GM23338 (cell line): ENCODE measurements at places on chromosomes 3 and 15. TPM values are rescaled to one million over a fixed set of nuclear protein-coding genes. Genes with fewer than 3 reads are reported as not detected.

DNA sequence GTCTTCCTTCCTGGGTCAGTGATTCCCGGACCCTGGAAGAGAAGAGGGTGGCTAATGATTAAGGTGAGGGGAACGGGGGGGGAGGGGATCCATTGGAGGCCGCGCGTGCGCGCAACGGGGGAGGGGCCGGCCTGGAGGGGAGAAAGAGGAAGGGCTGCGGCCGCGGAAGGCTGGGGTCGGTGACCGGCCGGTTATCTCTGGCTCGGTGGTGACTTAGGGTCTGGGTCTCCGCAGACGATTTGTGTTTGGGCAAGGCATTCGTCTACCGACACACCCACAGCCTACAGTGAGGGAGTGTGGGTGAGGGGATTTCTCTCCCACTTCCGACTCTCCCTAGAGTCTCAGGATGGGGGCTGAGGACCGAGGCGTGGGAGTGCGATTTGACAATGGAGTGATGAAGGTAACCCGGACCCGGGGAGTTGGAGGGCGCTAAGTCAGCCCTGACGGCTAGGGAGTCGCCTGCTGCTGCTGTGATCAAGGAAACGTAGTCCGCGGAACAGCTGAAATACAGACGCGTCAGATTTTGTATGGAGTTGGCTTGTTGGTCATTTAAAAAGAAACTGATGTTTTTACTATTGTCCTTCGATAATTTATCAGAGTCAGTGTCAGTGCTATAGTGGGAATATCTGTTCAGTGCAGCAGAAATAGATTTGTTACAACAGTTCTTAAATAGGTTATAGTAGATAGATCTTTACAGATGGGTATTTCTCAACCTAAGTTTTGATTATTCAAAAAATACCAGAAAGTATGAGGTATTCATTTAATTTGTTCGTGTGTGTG is 733 bp downstream of the RNF111 start:
- DNase-seq, result peak; percentile 83

The ATP13A4 gene
- not detected in 2 replicates for total RNA-seq

DNA sequence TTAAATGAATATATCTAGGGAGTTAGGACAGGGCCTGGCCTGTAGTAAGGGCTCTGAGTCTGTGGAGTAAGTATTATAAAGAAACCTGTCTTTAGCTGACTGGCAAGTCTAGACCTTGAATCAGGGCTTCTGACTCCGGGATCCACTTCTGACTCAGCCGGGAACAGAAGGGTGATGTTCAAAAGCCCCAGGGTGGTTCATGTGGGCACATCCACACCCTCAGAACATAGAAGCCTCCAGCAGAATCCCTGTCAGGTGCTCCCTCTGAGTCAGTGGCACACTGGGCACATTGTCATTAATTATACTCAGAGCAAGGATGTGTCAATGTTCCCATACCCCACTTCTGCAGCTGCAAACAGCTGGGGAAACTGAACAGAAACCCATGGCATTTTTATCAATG is 26.7 kb upstream of the SNRK start:
- DNase-seq, result no peak

The NME9 gene
- total RNA-seq, result 0.14 TPM in 1 of 2 replicates, not detected in the other

- DNase-seq, result no peak
Measured at GRCh38 chr3:149497966-149498670, 23.6 kb downstream of the TM4SF4 start.

The CIDEC gene
- total RNA-seq, result not detected in 2 replicates

DNA sequence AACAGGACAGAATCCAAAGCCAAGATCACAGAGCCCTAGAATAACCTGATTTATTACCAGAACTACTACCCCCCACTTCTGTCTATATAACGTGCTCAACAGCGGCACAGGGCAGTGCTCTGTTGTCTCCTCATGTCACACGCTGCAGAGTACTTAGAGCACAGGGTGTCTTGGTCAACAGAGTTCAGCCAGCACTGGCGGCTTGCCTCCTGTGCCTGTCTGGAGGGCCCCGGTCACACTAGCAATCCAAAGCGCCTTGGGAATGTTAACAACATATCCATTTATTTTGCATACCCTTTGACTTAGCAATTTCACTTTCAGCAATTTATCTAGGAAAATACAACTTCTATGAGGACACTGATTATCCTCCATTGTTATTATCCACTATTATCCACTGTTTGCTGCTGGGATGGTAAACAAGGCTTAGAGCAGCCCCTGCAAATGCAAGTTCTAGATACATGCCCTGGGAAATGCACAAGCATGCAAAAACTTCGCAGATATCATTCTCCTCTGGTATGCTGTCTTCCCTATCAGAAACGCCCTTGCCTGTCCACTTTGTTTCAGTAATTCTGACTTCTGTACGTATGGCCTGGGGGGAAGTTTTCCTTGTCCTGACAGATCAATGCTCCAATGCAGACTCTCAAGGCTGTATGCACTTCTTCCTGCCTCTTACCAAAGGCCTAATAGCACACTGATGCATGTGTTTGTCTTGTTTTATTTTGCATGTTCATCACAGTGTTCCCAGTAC is 86.2 kb upstream of the OCA2 start:
- no peak for DNase-seq

DNA sequence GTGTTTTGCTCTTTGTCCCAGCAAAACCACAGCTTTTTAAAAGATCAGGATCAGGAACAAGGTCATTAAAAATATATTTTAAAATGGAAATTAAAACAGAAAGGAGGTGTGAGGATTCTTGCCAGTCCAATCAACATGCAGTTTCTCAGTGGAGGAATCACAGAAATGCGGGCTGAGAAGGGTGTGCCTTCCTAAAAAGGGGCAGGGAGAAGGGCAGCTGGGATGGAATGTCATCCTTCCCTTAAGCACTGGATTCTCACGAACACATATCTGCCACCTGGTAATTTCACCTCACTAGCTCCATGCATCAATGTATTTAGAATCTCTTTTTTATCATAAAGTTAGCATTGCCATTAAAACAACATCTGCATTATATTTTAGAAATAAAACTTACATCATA is 21.4 kb downstream of the ABI3BP start:
- peak; percentile 13 for DNase-seq

GRCh38 chr3:70621451-70621850 is 309.0 kb upstream of the MDFIC2 start:
- DNase-seq, result no peak

DNA sequence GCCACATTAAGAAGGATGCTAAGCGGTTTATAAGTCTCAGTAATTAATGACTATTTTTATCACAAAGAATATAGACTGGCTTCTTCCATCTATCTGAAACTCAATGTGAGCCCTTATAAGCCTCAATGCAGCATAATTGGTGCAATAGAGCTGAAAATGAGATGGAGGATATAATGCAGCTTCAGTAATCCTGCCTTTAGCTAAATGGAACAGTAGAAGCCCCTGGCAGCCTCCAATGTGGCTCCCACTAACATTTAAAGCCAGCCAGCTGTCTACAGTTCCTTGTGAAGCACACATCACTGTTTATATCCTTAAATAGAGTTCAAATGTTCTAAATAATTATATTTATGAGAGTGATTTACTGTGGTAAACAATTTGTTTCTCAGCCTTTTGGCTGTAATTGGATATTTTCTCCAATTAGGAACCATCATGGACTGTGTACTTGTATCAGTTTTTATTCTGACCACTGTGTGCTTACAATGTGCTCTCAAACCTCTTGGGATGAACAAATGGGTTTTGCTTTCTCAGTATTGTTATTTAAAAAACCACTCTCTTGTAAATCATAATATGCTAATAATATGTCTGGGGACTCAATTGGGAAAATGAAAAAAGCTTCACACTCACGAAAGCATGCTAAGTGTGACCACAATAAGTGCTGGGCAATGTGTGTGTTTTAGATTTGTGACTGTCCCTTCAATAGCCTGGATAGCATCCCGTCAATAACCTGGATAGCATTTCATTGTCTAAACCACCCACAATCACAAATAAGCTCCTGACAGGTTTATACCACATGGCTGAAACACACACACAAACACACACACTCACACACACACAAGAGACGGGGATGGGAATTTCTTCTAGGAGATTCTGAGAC is 366.6 kb downstream of the GBE1 start:
- no peak for DNase-seq

DNA sequence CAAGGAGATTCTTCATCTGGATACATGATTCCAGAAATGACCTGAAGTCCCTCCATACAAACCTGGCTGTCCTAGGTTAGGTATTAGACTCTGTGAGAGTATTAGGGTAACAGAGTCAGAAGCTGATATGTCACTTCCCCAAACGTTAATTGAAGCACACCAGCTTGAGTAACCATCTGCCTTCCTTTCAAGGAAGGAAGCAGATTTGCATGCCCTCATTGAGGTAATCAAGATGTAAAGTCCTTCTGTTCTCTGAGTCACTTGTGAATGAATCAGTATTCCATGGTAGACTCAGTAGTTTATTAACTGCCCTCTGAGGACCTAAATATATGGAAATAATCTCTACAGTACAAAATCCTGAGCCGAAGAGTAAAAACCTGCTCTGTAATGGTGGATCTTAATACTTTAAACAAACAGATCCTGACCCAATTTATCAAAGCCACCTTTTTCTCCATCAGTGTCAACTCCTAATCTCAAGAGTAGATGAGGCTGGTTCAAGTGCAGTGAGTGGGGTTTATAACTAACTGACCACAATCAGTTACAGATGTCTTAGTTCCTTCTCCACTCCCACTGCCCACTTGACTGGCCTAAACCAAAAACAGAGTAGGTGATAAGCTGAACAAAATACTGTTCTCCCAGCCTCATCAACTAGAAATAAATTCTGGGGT is 246.2 kb upstream of the CHRM5 start:
- DNase-seq, result no peak

DNA sequence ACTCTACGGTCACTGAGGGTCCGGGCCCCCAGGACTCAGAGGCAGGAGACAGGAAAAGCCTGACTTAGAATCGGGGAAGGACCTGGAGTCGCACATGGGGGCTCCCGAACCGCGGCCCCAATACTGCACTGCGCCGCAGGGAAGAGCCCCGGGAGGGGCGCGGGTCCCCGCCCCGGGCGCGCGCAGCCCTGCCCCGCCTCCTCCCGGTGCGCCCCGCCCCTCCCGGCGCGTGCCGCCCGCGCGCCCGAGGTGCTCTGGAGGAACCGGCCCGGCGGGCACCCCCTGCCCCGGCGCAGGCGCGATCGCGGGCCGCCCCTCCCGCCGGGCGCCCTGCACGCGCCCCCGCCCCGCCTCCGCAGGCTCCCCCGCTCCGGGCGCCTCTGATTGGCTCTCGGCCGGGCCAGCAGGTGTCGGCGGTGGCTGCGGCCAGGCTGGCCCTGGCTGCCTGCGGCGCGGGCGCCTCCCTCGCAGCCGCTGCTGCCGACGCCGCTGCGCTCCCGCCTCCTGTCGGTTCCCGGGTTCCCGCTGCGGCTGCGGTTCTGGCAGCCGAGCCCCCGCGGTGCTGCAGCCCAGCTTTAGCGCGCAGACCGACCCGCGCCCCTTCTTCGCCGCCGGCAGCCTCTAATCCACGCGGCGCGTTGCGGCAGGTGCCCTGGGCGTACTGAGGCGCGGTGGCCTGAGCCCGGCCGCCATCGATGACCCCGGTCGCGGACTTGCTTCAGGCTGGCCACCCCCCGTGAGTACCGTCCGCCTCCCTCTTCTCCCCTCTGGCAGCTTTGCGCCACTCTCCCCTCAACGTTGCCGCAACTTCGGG is at the start of gene MYRIP:
Gene MYRIP, plus strand, starts transcription at position 429 of the 814 bp plus-strand sequence. CDS start 91,208 bp downstream, outside the sequence.
- peak; percentile 89 for DNase-seq

The GOLGA8T gene
- 0.42 and 0.54 TPM in 2 replicates for total RNA-seq

DNA sequence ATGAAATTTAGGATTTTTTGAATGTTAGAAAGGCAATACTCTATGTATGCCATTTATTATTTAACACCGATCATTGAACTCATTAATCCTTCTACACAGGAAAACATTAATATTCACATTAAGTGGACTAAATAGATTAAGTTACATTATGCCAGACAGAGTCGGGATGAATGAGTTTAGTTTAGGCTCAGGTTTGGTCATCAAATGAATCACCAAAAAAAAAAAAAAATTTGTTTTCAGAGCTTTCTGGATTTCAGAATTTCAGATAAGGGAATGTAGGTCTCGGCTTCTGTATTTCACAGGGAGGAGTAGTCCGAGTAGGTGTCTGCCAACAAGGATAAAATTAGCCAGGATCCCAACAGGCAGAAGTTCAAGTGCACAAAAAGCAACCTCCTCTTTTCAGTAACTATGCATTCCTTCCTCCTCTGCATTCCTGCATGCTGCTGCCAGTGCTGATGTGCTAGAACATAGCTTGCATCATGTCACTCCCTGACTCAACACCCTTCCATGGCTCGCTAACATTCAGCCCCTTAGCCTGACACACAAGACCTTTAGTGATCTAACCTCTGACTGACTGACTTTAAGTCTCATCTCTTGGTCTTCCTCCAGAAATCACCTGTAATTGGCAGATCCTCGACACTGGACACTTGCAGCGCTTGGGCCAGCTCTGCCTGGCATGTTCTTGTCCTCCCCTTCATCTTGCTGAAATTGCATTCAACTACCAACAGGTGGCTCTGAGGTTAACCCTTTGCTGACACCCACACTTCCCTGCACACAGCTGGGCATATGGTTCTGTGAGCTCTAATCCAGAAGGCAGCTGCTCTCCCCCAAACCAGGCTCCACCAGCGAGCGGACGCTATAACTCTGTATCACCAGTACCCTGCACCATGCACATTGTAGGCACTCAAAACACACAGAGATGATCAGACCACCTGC is 145.4 kb upstream of the PROK2 start:
- DNase-seq, result peak; percentile 82

- no peak for DNase-seq
Measured at GRCh38 chr15:60074181-60074885, 70.2 kb downstream of the FOXB1 start.
